ENCODE measurements at places on chromosomes 4 and X.

- peak; percentile 7 for DNase-seq
These were observed 306.7 kb upstream of the MAOA start for GRCh38 chrX:43349363-43349762.

- no peak for DNase-seq
These were observed 18.0 kb downstream of the AIFM1 start for GRCh38 chrX:130147631-130148030.

- no peak for DNase-seq
These were observed 14.1 kb downstream of the MBNL3 start for GRCh38 chrX:132474544-132475248.

GRCh38 chr4:41647383-41647782 is 101.1 kb downstream of the PHOX2B start:
- DNase-seq = no peak

- DNase-seq = peak; percentile 14
These were observed 15.3 kb downstream of the CPZ start for GRCh38 chr4:8607603-8608481.

- DNase-seq = no peak
These were observed 2.4 kb upstream of the TLR10 start for GRCh38 chr4:38785041-38785790.

DNA sequence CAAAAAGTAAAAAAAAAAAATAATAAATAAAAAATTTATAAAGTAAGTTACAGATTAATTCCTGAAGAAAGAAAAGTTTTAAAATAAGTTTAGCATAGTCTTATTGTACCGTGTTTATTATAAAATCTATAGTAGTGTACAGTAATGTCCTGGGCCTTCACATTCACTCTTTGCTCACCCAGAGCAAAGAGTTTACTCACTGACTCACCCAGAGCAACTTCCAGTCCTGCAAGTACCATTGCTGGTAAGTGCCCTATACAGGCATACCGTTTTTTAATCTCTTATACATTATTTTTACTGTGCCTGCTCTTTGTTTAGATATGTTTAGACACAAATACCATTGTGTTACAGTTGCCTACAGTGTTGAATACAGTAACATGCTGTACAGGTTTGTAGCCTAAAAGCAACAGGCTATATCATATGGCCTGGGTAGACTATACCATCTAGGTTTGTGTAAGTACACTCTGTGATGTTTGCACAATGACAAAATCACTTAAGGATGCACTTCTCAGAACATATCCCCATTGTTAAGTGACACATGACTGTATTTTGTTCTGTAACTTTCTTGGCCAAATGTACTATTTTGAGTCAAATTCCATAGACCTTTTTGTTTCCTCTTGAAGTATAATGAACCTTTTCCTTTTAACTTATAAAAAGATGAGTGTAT is 199.0 kb upstream of the NUDT6 start:
- no peak for DNase-seq

DNA sequence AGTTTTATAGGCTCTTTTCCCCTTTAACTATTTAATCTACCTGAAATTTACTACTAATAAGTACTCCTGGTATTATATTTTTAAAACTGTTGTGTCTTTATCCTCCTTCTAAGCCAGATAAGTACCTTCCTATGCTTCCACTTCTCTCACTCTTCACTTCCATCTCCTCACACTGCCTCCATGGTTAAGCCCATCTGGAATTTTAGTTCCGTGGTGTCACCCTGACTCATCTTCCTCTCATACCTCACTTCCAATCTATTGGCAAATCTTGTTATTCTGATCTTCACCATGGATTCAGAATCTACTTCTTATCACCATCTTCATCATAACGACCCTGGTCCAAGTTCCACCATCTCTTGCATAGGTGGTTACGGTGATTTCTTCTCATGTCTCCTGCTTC is 32.7 kb upstream of the DAPP1 start:
- DNase-seq = no peak

- no peak for DNase-seq
These were observed 25.5 kb upstream of the FGF5 start for GRCh38 chr4:80240976-80241375.

DNA sequence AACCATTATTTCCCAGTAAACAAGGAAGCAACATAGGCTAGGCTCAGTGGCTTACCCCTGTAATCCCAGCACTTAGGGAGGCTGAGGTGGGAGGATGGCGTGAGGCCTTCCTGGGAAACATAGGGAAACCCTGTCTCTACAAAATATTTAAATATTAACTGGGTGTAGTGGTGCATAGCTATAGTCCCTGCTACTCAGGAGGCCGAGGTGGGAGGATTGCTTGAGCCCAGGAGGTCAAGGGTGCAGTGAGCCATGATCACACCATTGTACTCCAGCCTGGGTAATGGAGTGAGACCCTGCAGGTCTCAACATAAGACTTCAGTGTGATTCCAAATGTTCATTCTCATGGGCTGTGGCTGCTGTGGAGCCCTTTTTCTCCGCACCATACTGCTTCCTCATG is 34.9 kb downstream of the FHDC1 start:
- no peak for DNase-seq

- DNase-seq = no peak
These were observed 1.7 kb upstream of the GATA1 start for GRCh38 chrX:48784726-48785125.

- no peak for DNase-seq
These were observed 33.9 kb downstream of the RTL3 start for GRCh38 chrX:78624962-78625909.

DNA sequence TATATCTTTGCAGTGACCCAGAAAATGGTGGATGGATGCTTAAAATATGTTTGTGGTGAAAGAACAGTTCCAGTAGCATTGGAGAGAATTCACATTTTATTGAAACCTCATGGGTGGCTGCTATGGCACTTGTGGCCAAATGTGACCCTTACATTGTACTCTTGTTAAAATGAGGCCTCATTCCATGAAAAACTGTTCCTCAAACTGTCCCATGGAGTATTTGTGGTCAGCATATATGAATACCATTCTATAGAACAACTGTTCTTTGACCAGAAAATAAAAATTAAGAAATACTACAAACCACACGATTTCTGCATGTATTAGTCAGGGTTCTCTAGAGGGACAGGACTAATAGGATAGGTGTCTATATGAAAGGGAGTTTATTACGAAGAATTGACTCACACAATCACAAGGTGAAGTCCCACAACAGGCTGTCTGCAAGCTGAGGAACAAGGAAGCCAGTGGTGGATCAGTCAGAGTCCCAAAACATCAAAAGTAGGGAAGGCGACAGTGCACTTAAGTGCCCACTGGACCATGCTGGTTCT is 35.1 kb downstream of the GEMIN8 start:
- DNase-seq = no peak

- no peak for DNase-seq
These were observed 34.5 kb downstream of the ACE2 start for GRCh38 chrX:15566244-15566643.

GRCh38 chr4:164508771-164509170 is 245.2 kb upstream of the SMIM31 start:
- no peak for DNase-seq

- DNase-seq = no peak
These were observed 225.1 kb downstream of the CBR4 start for GRCh38 chr4:168784786-168785461.

DNA sequence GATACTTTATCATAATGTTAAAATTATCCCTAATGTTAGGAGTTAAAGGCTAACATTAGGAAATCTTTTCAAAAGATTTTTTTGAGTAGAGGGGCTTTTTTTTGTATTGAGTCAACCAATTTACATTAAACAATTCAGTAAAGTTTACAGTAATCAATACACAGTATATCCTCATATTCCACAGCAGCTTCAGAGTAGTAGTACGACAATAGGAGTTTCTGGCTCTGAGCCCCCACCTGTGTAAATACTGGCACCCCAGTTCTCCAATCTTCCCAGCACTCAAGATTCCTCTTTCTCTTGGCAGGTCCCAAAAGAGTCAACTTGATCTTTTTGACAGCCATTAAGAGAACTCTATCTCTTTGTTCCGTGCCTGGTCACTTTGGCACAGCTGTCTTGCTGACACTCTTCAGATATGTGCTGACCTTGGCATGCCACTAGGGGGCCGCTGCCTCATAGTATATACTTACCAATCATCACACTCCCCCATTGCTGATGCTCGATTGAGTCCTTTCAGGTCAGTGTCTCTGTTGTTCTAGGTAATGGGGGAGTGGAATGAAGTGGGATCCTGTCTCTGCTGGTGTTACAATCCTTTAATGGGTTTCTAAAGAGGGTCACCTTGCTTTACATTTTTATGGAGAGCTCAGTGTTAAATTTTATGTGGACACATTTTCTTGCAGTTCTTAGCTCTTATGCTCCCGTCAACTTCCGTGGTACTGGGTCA is 19.5 kb upstream of the CCNI start:
- peak; percentile 67 for DNase-seq

DNA sequence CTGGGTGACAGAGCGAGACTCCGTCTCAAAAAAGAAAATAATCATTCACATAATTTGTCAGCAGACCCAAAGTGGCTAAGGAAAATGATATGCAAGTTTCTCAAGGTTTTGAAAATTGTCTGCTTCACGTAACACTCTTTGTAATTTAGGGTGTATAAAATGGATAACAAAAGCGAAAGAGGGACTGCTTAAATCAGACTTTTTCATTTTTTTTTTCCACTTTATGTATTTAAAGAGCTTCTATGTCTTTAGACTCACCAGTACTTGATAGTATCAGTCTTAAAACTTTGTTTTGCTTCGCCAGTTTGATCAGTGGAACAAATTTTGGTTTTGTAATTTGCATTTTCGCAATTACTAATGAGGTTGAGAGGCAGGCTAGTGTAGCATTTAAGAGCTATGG is 34.6 kb downstream of the USP9X start:
- DNase-seq = no peak

DNA sequence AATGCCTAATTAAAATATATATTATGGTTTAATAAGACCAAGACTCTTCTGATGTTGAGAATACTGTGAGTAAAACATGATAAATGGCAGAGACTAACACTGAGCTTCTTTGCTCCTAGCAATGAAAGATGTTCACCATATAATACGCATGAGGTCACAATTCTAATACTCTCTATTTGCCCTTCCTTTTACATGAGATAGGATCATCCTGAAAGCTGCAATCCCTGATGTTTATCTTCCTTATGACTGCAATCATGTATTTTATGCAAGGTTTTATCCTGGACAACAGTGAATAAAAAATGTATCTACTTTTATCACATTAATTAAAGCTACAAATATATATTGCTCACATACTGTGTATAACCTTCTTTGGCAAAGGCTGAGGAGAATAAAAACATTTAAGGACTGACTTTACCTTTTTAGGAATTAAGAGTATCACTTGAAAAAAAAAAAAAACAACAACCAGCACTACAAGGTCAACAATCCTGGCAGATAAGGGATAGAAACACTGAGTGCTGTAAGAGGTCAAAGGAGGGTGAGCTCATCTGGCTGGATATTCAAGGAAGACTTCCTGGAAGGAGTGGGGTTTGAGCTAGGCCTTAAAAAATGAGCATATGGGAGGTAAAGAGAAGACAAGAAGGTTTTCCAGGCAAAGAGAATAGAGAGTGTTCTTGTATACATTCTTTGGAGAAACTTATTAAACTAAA is 99.9 kb downstream of the AREG start:
- no peak for DNase-seq

DNA sequence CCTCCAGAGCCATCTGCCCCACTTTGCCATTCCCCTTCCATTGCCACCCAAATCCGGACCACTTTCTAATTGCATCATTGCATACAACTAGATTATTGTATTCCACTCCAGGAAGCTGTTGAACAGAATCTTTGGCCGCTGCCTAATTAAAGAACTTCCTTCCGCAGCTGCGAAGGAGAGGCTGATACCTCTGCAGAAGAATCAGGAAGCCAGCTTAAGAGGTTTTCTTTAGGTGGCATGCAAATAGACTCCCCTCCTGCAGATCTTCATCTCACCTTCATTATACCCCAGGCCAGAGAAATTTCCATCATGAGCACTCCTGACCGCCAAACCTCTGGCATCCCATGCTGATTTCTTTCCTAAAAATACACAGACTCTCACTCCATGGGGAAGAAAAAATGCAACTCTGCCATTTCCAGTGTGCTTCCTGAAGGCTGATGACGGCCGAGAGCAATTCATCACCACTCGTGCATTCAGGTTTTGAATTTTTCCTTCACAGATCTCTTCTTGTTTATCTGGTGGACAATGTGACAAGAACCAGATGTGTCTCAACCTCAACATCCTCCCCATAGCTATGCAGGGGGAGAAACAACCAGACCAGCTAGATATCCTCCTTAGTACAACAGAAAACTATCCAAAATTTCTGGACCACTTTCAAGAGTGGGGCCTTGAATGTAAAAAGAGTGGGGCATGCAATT is 31.2 kb downstream of the LGI2 start:
- DNase-seq = no peak

- no peak for DNase-seq
These were observed 12.1 kb downstream of the KIT start for GRCh38 chr4:54669831-54670230.

GRCh38 chr4:121791481-121791880 is 9.6 kb upstream of the EXOSC9 start:
- DNase-seq = no peak

DNA sequence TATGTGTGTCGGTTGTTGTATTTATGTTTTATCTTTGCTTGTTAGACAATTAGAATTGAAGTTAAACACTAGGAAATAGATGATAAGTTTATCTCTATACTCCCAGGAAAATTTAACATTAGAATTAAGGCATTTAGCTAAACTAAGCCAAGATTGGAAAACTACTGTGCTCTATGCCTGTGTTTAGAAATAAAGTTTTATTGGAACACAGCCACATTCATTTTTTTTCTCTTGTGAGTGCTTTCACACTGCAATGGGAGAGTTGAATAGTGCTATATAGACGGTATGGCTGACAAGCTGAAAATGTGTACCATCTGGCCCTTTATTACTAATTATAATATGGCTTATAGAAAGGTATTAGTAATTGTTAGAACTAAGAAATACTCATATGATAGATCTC is 186.7 kb upstream of the NUDT6 start:
- DNase-seq = no peak

All from stimulated activated naive CD4-positive, alpha-beta T cell treated with Interleukin-2 at 50 U/mL for 16 hours (primary cell).